ENCODE measurements at places on chromosomes 16 and 17. TPM values are rescaled to one million over a fixed set of nuclear protein-coding genes. Genes with fewer than 3 reads are reported as not detected.

Gene USP43
- polyA plus RNA-seq: not detected

Gene CLEC19A
- not detected for polyA plus RNA-seq

Gene KRT35
- not detected for polyA plus RNA-seq

Gene C1QTNF8
- not detected for polyA plus RNA-seq

Gene SLC5A2
- 2.4 TPM for polyA plus RNA-seq

Gene RAB11FIP4
- polyA plus RNA-seq: 16.1 TPM

Gene KRTAP4-4
- not detected for polyA plus RNA-seq

Gene PYDC1
- not detected for polyA plus RNA-seq

Gene MT1E
- polyA plus RNA-seq: 5.2 TPM

Gene TMIGD1
- not detected for polyA plus RNA-seq

Gene CLEC3A
- not detected for polyA plus RNA-seq

Gene TBC1D3K
- polyA plus RNA-seq: not detected

Gene NPIPA7
- polyA plus RNA-seq: 0.70 TPM

Gene HIGD1B
- not detected for polyA plus RNA-seq

Gene PRR14
- 20.9 TPM for polyA plus RNA-seq

Gene CTRB2
- not detected for polyA plus RNA-seq

Gene CMTM1
- polyA plus RNA-seq: 0.36 TPM

Gene TLCD3B
- not detected for polyA plus RNA-seq

Gene HP
- polyA plus RNA-seq: 0.26 TPM

Gene TBC1D3E
- not detected for polyA plus RNA-seq

Gene ZNF597
- 1.7 TPM for polyA plus RNA-seq

Gene CACNG1
- polyA plus RNA-seq: not detected

Gene RPS6KB1
- polyA plus RNA-seq: 34.3 TPM

Gene COPRS
- 16.4 TPM for polyA plus RNA-seq

Gene CBLN1
- not detected for polyA plus RNA-seq

Gene ZACN
- polyA plus RNA-seq: 2.3 TPM

Gene HOXB3
- not detected for polyA plus RNA-seq

Gene TSNAXIP1
- polyA plus RNA-seq: not detected

Gene KRT33B
- not detected for polyA plus RNA-seq

Gene ARMC5
- 12.1 TPM for polyA plus RNA-seq

Gene DNASE1L2
- not detected for polyA plus RNA-seq

Gene TPSG1
- polyA plus RNA-seq: not detected

Gene NPIPA3
- polyA plus RNA-seq: not detected

Gene C16orf92
- polyA plus RNA-seq: not detected

Gene ACSM5
- polyA plus RNA-seq: not detected

Gene CEP131
- 7.6 TPM for polyA plus RNA-seq

Gene TVP23A
- polyA plus RNA-seq: 0.15 TPM

Gene RND2
- 0.33 TPM for polyA plus RNA-seq

Gene SNAI3
- polyA plus RNA-seq: 13.5 TPM

Gene ACADVL
- 88.4 TPM for polyA plus RNA-seq

Gene NEURL4
- polyA plus RNA-seq: 1.1 TPM

Gene SPAG9
- 5.9 TPM for polyA plus RNA-seq

Gene PPM1E
- not detected for polyA plus RNA-seq

Gene SHISA6
- not detected for polyA plus RNA-seq

Gene MARVELD3
- polyA plus RNA-seq: not detected

Gene ROGDI
- 7.9 TPM for polyA plus RNA-seq

Gene FOXL1
- not detected for polyA plus RNA-seq

Gene LRRC46
- 1.2 TPM for polyA plus RNA-seq

Gene TMEM114
- polyA plus RNA-seq: not detected

Gene CTRB1
- not detected for polyA plus RNA-seq

Gene DLX4
- not detected for polyA plus RNA-seq

Gene MT4
- polyA plus RNA-seq: not detected

Measured in naive thymus-derived CD4-positive, alpha-beta T cell (primary cell).